AG10803 (cell line): ENCODE measurements at places on chromosomes 7 and 10.

DNA sequence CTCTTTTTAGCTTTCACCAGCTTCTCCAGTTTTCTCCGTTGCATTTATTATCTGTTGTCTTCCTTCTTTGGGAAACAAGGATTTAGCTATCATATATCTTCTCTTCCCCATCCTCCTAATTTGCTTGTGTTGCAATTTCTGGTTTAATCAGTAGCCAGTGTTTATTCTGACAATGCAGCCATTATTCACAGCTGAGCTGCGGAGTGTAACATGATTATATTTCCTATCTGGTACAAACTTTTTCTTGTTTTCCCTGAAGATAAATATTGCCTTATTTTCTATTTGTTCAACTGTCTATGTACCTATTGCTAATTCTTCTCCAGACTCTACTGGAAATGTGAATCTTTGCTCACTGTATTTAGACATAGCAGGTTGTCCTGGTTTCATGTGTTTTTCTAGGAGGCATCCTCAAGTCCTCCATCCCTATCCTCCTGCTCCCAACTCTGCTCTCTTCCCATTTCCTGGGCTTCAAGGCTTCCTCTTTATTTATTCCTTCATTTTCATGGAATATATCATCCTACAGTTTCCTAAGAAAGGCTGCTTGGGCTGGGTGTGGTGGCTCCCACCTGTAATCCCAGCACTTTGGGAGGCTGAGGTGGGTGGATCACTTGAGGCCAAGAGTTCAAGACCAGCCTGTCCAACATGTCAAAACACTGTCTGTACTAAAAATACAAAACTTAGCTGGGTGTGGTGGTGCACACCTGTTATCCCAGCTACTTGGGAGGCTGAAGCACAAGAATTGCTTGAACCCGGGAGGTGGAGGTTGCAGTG is 72.4 kb upstream of the KDM7A start:
- no peak for DNase-seq

DNA sequence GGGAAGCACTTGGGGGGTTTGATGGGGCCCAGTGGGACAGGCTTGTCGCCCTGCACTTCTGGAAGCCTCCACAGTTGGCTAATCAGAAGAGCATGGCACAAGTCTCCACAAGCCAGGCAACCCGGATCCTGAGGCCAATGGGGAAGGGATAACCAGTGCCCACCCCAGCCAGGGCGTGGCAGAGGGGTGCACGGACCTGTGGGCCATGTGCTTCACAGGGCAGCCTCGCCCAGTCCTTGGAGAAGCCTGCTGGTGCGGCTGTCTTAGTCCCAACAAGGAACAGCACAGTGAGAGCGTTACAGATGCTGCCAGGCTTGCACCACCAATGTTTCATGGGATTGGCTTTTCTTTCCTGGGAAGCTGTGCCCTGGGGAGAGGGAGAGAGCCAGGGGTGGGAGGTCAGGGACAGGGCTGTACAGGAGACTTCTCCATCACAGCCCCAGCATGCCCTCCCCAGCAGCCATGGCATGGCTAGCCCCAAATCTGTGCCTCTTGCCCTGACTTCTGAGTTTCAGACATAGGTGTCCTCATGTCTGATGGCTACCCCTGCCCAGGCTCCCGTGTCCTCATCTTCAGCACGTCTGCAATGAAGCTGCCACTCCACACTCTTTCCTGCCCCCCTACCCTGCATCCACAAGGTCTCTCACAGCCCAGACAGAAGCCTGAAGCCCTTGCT is 116.0 kb downstream of the PTPN20 start:
- no peak for DNase-seq

DNA sequence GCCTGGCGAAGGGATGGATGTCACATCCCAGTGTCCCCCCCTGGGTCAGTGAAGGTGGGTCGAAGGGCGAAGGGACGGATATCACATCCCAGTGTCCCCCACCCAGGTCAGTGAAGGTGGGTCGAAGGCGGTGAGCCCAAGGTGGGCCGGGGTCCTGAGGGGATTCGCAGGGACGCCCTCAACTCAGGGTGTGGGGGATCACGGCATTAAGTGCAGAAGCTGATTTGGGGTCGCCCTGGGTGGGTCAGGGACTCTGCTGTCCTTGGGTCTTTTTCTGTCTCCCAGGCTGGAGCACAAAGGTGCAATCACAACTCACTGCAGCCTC is 21.9 kb downstream of the ADAP1 start:
- no peak for DNase-seq

- peak; percentile 72 for DNase-seq
Observed at GRCh38 chr10:31101123-31101522, 69.5 kb upstream of the ZNF438 start.

GRCh38 chr10:24418532-24418931 is 209.6 kb downstream of the KIAA1217 start:
- no peak for DNase-seq

DNA sequence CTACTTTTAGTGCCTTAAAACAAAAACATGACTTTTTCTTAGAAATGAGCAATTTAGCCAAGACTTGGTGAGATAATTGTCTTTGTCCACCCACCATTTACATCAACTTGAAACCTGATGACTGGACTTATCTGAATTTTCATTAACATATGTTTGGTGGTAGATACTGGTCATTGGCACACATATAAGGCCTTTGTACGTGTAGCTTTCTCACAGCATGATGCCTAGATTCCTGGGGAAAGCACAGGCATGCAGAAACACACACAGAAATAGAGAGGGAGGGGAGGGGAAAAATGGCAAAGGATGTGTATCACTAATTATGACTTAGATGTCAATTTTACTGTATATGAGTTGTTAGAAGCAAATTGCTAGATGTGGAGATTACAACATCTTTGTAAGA is 488.4 kb downstream of the NXPH1 start:
- DNase-seq = no peak

DNA sequence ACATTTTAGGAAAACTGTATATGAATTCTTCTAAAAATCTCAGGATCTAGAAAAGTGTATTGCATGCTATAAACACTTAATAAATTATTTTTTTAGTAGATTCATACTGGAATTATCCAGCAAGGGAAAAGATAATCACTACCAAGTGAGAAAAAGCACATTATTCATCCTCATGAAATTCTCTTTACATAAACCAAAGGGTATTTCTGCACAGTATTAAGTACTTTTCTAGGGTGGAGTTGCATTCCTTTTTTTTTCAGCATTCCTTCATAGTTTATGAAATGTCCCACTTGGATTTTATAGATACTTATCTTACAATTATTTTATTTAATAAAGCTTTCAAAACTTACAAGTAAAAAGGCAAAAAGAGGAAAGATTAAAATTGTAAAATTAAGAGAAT is 403.3 kb downstream of the HGF start:
- peak; percentile 62 for DNase-seq

- DNase-seq = no peak
Observed at GRCh38 chr10:36778651-36779050, 346.7 kb upstream of the ANKRD30A start.

DNA sequence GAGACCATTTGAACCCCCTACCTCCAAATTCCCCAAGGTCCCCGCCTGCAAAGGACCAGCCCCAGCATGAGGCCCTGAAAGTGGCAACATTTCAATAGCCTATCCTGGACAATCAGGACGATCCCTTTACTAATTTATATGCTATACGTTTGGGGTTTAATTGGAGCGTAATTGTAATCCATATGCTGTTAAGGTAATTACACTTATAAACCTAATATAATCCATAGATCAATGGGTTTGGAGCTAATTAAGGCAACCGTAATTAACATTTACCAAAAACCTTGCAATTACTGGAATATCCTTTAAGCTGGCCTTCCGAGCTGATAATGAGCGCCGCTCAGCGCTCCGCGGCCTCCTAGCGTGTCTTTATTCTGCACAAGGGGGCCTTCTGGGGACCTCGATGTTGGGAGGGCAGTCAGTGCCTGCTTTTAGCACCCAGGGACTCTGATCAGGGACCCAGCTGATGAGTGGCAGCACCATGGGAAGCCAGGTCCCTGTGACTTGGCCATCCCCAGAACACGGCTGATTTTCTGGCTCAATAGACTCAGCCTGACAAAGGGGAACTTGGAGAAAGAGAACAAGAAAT is 91.2 kb downstream of the LHPP start:
- no peak for DNase-seq

DNA sequence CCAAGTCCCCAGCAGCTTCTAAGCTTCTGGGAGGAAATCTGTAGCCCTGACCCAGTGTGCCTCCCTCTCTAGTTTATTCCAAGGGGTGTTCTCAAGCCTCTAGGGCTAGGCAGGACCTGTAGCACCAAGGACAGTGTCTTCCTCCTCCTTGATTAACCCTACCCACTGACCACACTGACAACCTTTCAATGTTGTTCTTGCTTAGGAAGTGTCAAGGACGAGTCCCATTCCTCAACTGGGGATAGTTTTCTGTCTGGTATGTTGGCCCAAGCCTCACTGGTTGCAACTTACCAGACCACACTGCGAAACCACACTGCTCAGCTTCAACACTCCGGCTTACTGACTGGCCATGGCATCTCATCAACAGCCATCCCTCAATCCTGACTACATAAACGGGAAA is 100.0 kb downstream of the RNF216 start:
- peak; percentile 35 for DNase-seq

DNA sequence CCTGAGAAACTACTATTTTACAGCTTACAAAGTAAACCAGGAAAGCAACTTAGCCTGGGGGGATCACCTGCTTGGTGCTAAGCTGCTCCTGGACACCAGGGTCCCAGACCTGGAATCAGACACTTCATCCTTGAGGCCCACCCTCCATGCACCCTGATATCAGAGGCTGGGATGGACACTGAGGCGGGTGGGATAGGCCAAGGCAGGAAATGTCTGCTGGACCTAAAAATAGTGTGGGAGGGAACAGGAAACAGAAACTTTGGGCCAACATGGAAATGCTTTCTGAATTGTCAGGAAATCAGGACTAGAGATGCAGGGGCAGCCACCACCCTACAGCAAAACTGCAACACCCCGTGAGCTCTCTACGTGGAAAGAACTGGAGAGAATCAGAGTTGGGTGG is 101.5 kb upstream of the PODXL start:
- DNase-seq = no peak

GRCh38 chr10:83448013-83448412 is 691.3 kb upstream of the GHITM start:
- DNase-seq = no peak

GRCh38 chr7:32500922-32501341 is 5.6 kb downstream of the AVL9 start:
- peak; percentile 74 for DNase-seq

DNA sequence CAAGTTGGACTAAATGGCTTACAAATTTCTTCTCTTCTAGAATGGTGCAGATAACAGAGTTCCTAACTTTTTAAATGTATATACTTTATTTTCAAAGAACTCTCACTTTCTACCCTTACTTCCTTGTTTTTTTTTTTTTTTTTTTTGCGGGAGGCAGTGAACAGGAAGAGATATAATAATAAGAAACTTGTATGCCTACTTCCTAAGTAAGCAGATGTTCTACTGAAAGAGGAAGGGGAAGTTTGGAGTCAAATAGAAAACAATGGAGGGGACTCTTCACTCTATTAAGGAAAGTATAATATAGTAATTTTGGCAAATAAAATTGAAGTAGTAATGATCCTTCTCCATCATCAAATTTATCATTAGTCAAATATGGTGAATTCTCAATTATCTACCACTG is 754.0 kb downstream of the KCNMA1 start:
- no peak for DNase-seq

- no peak for DNase-seq
Observed at GRCh38 chr10:110147961-110148360, 59.4 kb upstream of the MXI1 start.

- DNase-seq = no peak
Observed at GRCh38 chr7:157906583-157906982, 569.8 kb downstream of the DNAJB6 start.

DNA sequence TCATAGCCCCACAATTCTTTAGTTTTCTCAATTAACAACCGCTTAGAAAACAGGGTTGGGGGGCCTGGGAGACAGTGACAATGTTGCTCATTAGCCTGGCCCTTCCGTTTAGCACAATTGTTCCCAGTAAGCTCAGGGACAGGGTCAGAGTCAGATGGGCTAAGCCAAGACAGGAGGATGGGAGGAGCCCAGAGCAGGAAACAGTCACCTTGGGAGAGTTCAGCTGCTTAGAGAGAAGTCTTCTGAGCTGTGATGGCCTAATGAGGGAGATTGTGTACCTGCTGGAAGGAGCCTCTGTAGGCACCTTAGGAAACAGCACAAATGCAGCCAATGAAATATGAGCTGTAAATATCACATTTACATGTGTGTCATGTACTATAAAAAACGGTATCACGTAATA is 35.9 kb downstream of the SVOPL start:
- DNase-seq = no peak

DNA sequence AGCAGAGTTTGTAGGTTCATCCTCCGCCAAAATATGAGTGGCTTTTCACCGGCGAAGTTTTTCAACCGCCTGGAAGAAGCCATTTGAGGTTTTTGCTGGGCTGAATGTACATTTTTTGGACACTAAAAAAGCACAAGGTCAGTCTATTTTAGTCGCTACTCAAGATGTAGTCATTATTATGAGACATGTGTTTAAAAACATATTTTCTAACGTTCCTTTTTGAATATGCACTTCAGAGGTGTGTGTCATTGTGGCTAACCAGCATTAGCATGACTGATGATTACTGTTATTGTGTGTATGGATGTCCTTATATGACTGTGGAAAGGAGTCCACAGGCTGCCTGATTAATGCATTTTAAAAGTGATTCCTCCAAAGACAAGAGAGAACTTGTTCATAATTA is 605.4 kb downstream of the INHBA start:
- peak; percentile 68 for DNase-seq

GRCh38 chr10:7410862-7411670 is at the start of gene SFMBT2:
Gene SFMBT2, minus strand, starts transcription at chr10:7411034. Its CDS starts 29,136 bp downstream, at chr10:7381898.
- DNase-seq = peak; percentile 43

DNA sequence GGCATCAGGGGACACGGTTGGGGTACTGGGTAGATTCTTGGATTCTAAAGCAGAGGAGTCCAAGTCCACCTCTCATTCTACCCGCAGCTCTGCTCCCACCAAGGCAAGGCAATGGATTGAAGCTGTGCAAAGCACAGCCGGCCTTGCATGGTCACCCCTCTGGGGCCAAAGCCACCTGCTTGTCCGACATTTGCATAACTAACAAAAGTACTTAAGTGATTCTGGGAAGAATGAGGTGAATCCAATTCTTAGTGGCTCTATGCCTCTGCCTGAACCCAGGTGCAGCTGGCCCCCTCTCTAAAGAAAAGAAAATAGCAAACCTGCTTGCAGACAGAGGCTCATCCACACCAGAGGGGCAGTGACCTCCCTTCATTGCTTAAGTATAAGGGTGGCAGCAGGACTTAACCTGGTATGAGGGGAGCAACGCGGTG is 10.7 kb upstream of the COBL start:
- no peak for DNase-seq

GRCh38 chr10:69334302-69335062 is 56.2 kb downstream of the HK1 start:
- DNase-seq = no peak

GRCh38 chr10:32446536-32447406 is 831 bp downstream of the CCDC7 start:
- DNase-seq = peak; percentile 28

GRCh38 chr7:146591976-146592375 is 475.4 kb downstream of the CNTNAP2 start:
- no peak for DNase-seq

DNA sequence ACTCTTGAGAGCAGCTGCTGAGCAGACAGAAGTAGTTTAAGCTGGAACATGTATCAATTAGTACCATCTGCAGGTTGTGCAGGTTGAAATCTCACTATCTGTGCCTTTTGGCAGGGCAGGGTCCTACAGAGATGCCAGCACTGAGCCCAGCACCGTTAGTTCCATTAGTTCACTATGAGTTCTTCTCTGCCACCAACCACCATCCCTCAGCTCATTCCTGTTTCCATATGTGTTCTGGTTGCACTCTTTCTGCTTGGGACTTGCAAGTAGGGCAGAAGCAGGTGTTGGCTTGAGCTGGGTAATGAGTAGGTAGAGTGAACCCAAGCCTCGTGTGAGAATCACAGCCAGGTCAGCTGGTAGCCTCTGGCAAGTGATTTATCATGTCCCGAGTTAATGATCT is 2.8 kb downstream of the SMO start:
- no peak for DNase-seq
